ENCODE measurements at places on chromosomes 6 and 20.

GRCh38 chr6:149249370-149250357 is 67.8 kb upstream of the TAB2 start:
- H3K27ac ChIP-seq, result peak overlapping the region; percentile 56
- H3K4me1 ChIP-seq, result peaks cover 30% of the 10 kb centered on the region
- DNase-seq, result no peak
- H3K4me3 ChIP-seq, result peak overlapping the region; percentile 65

DNA sequence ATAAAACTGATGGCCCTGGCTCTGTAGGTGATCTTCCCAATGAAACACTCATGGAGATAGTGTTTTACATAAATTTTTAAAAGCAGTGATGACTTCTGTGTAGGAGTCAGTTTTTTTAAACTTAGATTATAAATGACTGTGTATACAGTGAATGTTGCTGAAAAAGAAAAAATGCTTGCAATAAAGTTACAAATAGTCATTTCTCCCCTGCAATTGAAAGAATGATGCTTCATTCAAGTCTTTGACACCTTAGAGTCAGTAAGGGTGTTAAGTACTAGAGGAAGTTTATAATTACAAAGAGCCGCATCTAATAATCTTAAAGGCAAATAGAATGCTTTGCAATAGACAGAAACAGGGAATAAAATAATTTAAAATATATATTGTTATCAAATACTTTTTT is 27.6 kb downstream of the ZNF292 start:
- H3K27ac ChIP-seq, result no peak overlapping the region
- peaks cover 47% of the 10 kb centered on the region for H3K4me1 ChIP-seq
- no peaks in the 10 kb centered on the region for H3K36me3 ChIP-seq
- H3K27me3 ChIP-seq, result no peaks in the 10 kb centered on the region

- peaks cover 51% of the 10 kb centered on the region for H3K27me3 ChIP-seq
- DNase-seq, result no peak
- H3K4me1 ChIP-seq, result peaks cover 2% of the 10 kb centered on the region
- H3K36me3 ChIP-seq, result peaks cover 3% of the 10 kb centered on the region
These were observed 2.4 kb downstream of the PCSK2 start for GRCh38 chr20:17229256-17229655.

DNA sequence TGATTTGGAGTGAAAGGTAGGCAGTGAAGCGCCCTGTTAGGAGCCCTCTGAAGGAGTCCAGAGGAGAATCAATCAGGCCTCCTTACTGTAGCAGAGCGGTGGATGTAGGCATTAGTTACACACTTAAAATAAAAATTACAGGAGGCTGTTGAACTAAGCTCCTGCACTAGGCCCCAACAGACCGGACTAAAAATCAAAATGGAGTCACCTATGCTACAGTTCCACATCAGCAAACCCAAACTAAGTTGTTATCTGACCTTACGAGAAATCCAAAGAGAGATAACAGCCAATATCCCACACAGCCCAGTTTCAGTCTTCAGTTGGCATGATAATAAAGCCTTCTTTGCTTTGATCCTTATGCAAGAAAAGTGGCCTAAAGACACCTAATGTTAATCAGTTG is 26.8 kb downstream of the SGK1 start:
- no peak overlapping the region for H3K27ac ChIP-seq
- H3K36me3 ChIP-seq, result no peaks in the 10 kb centered on the region
- peaks cover 18% of the 10 kb centered on the region for H3K4me1 ChIP-seq
- DNase-seq, result no peak

DNA sequence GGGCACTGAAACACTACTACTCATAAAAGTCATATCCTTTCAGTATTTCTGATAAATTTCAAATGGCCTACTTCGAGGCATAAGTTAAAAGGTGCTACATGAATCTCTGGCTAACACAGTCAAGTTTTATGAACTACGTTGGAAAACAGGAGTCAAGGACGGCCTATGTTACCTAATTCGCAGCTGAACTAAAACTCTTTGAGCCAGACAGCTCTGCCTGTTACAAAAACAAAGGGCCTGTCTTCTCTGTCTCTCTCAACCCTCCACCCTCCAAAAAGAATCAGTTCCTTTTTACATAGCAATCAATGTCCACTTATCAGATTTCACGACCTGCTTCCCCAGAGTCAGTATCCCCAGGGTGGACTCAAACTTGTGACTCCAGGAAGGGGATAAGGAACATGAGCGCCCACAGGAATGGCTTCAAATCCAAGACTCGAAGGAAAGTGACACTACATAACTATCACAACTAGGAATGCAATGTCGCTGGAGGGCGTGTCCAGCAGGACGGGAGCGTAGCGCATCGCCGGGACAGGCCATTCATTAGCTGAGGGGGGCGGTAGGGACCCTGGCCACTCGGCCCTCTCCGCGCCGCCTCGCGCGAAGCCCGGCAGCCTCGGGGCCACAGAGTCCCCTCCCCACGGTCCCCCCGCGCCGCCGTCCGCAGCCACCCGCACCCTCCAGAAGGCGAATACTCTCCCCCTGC is 591 bp downstream of the IBTK start:
- DNase-seq, result no peak
- H3K4me1 ChIP-seq, result peaks cover 28% of the 10 kb centered on the region
- no peaks in the 10 kb centered on the region for H3K27me3 ChIP-seq

GRCh38 chr6:143301188-143301587 is 149.3 kb downstream of the ADAT2 start:
- DNase-seq, result no peak
- no peaks in the 10 kb centered on the region for H3K27me3 ChIP-seq
- no peaks in the 10 kb centered on the region for H3K4me1 ChIP-seq
- H3K4me3 ChIP-seq, result no peak overlapping the region
- H3K36me3 ChIP-seq, result no peaks in the 10 kb centered on the region

GRCh38 chr6:13485923-13486562 is 1.4 kb downstream of the GFOD1 start:
- H3K36me3 ChIP-seq, result peaks cover under 1% of the 10 kb centered on the region
- H3K27ac ChIP-seq, result peak overlapping the region; percentile 11
- H3K27me3 ChIP-seq, result peaks cover 33% of the 10 kb centered on the region
- H3K4me3 ChIP-seq, result peak overlapping the region; percentile 96
- no peak for DNase-seq
- H3K4me1 ChIP-seq, result peaks cover 28% of the 10 kb centered on the region

DNA sequence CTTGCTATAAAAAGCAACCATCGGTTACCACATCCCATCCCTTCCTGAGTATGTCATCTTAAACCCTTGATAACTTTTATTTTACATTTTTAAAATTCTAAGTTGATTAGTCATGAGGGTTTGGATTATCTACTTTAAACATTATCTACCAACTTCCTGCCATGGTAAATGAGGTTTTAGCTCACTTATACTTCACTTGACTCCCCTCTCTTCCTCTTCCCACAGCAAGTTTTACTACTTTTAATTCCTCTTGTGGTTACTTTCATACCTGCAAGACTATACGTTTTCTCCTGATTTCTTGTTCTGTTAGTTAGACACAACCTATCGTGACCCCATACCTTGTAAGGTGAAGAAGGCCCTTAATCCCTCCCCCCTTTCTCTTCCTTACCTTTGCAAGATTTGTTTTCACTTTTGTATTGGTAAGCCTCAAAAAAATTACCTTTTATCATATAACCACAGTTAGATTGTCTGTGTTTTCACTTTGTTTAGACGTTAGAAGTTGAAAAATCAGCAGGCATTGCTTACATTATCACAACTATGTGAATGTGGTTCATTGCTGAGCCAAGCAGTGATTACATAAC is 60.1 kb upstream of the OGFRL1 start:
- H3K36me3 ChIP-seq, result no peaks in the 10 kb centered on the region
- peak overlapping the region; percentile 88 for H3K27ac ChIP-seq
- H3K4me1 ChIP-seq, result peaks cover 18% of the 10 kb centered on the region

Measured in T-helper 17 cell (primary cell).